ENCODE measurements at places on chromosomes 5 and 9.

DNA sequence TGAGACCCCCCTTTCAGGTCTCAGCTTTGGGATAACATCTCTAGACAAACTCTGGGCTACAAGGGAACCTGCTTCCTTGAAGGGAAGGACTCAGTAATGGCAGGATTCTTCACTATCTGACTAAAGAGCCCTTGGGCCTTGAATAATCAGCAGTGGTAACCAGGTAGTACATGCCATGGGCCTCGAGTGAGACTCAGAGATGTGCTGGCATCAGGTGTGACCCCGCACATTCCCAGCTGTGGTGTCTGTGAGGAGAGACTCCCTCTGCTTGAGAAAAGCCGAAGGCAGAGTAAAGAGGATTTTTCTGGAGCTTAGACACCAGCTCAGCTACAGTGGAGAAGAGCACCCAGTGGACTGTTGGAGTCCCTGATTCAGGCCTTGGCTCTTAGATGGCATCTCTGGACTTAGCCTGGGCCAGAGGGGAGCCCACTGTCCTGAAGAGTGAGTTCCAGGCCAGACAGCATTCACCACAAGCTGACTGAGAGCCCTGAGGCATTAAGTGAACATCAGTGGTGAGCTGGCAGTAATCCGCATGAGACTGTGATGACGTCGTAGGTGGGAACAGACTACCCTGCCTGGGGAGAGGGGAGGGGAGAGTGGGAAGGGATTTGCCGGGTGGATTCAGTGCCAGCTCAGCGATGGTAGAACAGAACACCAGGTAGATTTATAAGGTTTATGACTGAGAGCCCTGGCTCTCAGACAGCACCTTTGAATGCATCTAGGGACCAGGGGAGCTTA is 5.3 kb upstream of the ZNF782 start:
- no peak for DNase-seq

DNA sequence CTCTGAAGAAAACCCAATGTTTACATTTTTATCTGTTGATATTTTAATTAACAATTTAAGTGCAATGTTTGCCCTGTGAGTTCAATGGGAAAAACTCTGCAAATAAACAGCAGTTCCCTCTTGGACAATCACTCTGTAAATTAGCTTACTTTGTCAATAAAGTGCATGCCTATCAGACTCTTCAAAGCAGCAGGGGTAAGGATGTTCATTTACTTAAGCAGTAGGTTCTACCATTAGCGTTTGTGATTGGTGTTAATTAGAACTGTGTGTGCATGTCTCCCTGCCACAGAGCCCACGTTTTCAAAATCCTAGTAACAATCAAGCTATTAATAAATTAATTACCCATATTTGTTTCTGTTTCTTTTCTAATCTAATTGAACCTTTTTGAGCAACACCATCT is 1921.6 kb upstream of the WWC1 start:
- no peak for DNase-seq

DNA sequence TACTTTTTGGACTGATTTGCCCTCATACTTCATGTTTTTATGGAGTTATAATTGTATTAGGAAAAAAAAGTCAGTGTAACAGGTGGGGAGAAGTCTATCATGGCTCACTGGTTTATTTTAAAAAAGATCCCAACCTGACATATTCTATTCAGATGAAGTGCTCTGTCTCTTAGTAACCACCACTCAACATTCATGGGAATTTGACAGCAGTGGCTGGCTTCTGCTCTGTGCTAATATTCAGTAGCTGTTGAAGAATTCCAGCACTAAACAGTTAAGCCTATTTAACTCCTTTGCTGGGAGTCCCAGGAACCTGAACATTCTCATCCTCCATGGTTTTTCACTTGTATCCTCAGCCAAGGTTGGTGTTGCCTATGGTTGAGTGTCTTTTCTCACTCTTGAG is 23.1 kb downstream of the CMYA5 start:
- DNase-seq, result no peak

DNA sequence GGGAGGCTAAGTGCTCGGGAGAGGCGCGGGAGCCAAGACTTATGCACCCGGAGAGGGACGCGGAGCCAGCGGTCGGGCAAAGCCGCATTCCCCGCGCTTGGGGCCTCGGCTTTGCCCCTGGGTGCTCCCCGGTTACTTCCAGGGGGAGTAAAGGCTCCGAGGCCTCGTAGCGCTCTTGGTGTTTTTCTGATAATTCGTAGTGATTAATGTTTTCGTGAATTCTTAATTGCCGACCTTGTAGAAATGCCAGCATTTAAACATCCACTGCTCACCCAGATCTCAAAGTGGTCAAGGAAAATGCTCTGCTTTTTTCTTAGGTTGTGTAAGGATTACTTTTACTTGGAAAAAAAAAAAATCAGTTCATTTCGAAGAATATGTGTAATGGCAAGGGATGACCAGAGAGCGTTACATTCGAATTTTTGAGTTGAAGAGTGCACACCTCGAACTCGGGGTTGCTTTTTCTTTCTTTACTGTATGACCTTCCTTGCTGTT is 654 bp upstream of the TUT7 start:
- DNase-seq, result no peak

- DNase-seq, result no peak
Observed at GRCh38 chr9:84609779-84610178, 59.8 kb upstream of the NTRK2 start.

GRCh38 chr5:55495216-55495615 is 39.5 kb downstream of the PLPP1 start:
- no peak for DNase-seq

DNA sequence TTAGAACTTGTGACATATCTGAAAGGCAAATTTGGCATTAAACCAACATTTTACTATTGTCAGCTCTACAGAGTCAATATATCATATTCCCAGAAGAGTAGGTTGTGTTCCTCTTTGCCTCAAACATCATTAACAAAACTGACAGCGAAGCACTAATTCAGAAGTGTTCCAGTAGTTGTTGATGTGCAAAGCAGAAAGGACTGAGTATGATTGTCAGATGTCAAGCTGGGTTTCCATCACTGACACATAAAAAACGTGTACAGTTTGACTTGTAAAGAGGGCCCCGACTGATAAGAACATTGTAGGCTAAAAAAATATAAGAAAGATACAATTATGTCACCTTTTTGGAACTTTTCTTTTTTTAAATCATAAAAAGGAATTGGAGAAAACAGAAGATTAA is 101.5 kb upstream of the ZNF608 start:
- no peak for DNase-seq

DNA sequence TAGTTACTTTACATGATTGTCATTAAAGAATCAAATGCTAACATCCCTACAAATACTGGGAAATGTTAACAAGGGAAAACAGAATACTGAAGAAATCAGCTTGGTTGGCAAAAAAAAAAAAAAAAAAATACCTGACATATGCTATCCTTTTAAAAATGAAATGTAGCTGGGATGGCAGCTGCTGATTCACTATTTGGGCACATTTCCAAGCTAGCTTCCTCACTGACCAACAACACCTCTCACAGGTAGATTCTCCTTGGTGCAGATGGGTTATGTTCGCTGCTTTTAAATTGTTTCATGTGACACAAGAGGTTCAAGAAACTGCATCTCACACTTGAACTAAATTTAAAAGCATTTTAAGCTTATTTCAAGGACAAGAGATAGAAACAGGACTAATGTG is 6.1 kb upstream of the PRUNE2 start:
- DNase-seq, result no peak

DNA sequence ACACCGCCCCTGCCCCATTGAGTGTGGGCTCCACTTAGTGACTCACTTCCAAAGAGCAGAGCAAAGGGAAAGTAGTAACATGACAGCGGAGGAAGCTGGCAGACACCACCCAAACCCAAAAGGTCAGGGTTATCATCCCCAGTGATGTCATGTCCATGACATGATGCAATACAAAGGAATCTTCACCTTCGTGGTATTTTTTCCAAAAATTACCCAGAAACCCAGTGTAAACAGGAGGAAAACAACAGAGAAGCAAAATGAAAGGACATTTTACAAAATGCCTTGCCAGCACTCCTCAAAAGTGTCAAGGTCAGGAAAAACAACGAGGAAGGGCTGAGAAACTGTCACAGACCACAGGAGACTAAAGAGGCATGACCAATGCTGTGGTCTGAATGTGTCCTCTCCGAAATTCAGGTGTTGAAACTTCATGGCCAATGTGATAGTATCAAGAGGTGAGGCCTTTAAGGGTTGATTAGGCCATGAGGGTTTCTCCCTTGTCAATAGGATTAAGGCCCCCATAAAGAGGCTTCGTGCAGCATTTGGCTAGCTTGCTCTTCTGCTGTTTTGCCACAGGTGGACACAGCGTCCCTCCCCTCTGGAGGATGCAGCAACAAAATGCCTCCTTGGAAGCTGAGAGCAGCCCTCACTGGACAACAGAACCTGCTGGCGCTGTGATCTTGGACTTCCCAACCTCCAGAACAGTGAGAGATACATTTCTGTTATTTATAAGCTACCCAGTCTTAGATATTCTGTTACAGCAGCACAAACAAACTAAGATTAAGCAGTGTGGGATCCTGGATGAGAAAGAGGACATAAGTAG is 30.5 kb upstream of the MED10 start:
- DNase-seq, result no peak

- DNase-seq, result no peak
Observed at GRCh38 chr5:80254767-80255430, 949 bp downstream of the SERINC5 start.

- DNase-seq, result no peak
Observed at GRCh38 chr9:89577363-89577762, 27.4 kb upstream of the GADD45G start.

DNA sequence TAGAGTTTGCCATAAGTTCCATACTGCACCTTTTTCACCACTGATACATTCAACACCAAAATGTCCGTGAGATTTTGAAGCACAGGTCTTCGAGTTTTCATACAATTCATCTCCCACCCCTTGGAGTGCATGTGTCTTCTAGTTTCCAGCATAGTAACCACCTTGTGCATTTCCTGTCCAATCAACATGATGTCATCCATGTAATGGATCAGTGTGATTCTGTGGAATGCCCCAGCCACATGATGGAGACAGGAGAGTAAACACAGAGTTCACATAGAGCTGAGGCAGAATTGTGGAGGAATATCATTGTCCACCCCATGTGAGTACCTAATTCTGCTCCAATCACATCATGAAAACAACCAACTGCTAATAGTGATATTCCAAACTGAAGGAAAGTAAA is 441.5 kb upstream of the CDH6 start:
- DNase-seq, result no peak

GRCh38 chr9:131348631-131349521 is 45.0 kb upstream of the PRRC2B start:
- DNase-seq, result no peak

DNA sequence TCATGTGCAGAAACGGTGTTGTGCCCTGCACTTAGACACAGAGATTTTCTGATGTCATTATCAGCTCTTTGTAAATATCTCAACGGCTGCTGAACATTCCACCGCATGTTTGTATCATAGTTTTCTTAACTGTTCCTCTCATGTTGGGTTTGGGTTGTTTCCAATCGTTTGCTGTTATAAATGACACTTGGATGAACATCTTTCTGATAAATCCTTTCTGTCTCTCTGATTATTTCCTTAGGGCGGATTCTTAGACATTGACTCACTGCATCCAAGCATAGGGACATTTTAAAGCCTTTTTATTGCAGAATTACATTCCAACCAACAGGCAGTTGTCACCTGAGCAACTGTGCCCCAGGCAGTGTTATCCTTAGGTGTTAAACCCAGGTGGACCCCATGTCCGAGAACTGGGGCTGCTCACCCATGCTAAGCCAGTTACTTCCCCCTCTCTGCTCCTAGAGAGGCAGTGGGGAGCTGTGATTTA is 28.5 kb downstream of the COL5A1 start:
- no peak for DNase-seq

- no peak for DNase-seq
Observed at GRCh38 chr5:169563369-169563768, 20.2 kb upstream of the SPDL1 start.

GRCh38 chr5:160772854-160773253 is 79.2 kb downstream of the ATP10B start:
- DNase-seq, result no peak

DNA sequence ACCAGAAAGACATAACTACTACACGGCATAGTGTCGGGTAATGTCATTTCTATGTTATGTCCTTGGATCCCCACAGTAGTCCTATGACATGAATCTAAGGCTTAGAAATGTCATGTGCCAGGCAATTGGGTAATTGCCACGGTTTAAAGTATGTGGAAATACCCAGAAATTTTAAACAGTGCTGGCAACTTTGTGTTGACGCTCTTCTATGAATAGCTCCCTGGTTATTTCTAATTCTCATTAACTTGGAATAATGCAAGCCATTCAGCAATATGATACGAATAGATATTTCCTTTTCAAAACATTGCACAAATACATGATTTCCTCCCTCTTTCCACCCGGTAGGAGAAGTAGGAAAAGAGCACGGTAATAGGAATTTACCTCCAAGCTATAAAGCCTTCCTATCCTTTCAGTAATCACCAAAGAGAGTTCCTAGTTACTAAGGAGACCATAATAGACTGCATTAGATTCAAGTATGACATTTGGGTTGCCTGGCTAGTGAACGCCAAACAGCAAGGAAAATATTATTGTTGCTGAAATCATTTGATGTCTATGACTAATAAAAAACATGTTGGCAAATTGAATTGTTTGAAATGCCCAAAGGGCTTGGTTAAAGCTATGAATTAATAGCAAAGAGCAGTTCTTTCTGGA is 168.4 kb downstream of the CCDC192 start:
- DNase-seq, result no peak

DNA sequence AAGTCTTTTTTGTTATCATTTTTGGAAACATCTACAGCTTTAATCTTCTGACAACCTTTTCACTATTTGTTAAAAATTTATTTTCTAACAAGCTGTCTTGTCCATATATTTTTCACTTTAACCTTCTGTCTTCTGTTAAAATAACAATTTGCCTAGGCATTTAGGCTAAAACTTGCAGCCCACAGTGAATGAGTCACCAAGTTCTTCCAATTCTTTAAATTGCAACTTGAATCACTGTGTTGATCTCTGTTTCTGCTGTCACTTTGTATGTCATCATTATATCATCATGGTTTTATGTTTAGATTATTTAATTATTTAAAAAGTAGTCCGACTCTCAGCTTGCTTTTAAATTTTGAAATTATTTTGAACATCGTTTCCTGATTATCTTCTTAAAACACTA is 473.8 kb upstream of the PTPRD start:
- no peak for DNase-seq

GRCh38 chr9:27473111-27473529 is 51.0 kb upstream of the IFNK start:
- no peak for DNase-seq

DNA sequence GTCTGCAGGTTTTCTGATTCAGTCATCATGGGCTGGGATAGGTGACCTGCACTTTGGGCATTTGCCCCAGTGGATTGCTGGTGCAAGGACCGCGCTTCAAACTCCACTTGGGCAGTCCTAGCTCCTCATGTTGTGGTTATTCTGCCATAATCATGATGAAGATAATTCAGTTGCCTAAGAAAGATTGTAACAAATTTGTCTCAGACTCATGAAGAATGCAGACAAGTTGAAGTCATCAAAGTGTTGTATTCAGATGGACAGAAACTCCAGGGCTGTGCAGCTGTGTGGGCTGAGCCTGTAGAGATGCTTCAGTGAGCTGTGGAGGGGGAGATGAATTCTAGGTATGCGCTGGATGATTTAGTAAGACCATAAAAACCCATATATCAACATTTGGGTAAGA is 38.5 kb downstream of the TARS1 start:
- no peak for DNase-seq

Measured in cerebellar nuclear complex (tissue), 1 donor.